OCI-LY7 (cell line): ENCODE measurements at places on chromosomes 5 and 9. TPM values are rescaled to one million over a fixed set of nuclear protein-coding genes. Genes with fewer than 3 reads are reported as not detected.

The SEMA6A gene
- total RNA-seq: not detected in 2 replicates

The CCDC180 gene
- total RNA-seq: 1.2 and 1.8 TPM in 2 replicates

The WDR38 gene
- not detected in 2 replicates for total RNA-seq

The SLC28A3 gene
- not detected in 2 replicates for total RNA-seq

The GFI1B gene
- 3.3 and 4.9 TPM in 2 replicates for total RNA-seq

The VAV2 gene
- total RNA-seq: 23.2 and 27.8 TPM in 2 replicates

The FOXD4L3 gene
- total RNA-seq: 0.42 and 0.68 TPM in 2 replicates

The HINT1 gene
- 246 and 253 TPM in 2 replicates for total RNA-seq
